Anterior cingulate cortex (tissue), 58 donors: ENCODE measurements at places on chromosomes 11 and 22.

GRCh38 chr11:786235-787083, 3.4 kb downstream of the CEND1 start:
- DNase-seq, result no peak

- DNase-seq, result no peak
Measured at GRCh38 chr11:60498853-60499252, 6.3 kb downstream of the MS4A12 start.

DNA sequence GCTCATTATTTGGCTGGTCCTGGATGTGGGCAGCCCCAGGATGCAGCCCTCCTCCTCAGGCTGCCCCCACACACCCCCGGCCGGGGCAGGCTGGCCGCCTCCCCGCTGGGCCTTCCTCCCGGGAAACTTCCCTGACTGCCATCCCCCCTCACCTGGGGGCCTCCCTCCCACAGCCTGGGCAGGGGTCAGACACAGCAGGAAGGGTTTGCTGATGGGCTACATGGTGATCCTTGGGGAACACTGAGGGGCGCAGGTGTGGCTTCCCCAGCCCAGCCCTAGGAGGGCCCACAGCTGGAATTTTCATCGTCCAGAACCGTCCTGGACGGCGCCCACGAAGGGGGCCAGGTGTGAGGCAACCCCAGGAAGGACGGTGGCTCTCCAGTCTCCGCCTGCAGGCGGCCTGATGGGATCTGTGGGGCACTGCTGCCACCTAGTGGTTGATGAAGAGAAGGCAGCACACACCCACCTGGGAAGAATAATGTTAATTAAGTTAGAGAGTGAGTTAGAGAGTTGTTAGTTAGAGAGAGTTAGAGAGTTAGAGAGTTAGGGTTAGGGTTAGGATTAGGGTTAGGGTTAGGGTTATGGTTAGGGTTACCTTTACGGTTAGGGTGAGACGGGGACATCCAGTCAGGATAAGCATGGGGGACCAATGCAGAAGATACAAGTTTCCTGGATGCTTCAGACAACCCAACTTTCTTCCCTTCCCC, 75.9 kb upstream of the PRR5 start:
- DNase-seq, result peak; percentile 26

- DNase-seq, result no peak
Measured at GRCh38 chr22:32544953-32545558, 70.4 kb downstream of the FBXO7 start.

DNA sequence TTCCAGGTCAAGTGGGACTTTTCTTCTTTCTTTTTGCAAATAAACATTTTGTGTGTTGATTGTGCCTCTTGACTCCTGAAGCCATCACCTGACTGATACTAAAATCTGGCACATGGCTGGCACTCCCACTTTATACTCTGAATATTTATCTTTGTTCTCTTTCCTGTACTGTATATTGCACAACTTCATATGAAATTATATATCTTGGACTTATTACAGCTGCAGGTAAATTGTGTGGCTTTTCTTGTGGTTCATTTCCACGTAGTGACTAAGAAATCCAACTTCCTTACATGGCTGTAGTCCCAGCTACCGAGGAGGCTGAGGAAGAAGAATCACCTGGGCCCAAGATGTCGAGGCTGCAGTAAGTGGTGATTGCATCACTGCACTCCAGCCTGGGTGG, 23.7 kb upstream of the OR5B12 start:
- no peak for DNase-seq

GRCh38 chr22:37498289-37498909, 12.2 kb upstream of the MFNG start:
- DNase-seq, result no peak

DNA sequence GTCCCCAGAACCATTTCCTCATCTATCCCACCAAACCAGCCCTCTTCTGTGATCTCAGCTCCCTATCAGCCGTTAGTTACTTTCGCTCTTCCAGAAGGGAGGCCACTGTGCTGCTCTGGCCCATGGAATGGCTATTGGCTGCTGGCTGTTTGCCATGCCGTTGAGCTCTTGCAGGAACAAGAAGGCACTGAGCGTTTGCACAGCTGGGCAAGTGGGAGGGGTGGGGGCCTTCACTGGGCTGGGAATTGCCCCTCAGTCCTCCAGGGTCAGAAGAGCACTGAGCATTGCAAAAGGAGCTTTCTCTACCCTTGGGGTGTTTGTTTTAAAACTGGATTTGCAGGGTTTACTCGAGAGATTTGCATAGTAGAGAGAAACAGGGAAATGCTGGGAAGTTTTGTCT, 129.0 kb upstream of the PARVA start:
- DNase-seq, result peak; percentile 14

GRCh38 chr11:6232899-6233298, 1.5 kb downstream of the FHIP1B start:
- no peak for DNase-seq

GRCh38 chr11:119901657-119902577, 172.9 kb upstream of the NECTIN1 start:
- DNase-seq, result no peak

DNA sequence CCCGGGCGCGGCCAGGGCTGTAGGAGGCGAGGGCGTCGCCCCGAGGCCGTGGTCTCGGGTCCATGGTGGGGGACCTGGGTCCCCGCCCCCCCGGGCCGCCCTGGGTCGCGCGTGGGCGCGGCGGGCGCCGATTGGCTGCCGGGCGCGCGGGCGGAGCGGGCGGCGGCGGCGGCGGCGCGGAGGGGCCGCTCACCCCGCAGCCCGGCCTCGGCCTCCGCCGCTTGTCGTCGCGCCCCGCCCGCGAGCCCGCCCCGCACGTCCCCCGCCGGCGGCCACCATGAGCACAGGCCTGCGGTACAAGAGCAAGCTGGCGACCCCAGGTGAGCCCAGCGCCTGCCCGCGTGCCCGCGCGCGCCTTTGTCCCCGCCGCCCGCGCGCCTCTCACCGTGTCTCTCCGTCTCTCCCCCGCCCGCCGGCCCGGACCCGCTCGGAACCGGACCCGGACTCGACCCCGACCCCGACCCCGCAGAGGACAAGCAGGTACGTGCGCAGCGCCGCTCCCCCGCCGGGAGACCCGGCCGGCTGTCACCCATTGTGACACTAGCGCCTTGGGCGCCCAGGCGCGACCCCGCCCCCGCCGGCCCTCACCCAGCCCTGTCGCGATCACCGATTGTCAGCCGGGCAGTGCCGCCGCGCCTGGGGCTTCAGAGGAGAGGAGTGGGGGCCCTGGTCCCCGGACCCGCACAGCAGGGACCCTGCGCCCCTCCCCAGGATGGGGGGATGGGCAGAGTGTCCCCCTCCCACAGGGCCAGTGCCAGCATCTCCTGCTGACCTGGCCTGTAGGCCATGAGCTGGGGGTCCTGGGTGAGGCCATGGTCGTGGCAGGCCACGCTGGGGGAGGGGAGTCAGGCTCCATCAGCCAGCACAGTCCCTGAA, at the start of gene SEPTIN5:
Gene SEPTIN5, plus strand, starts transcription at position 192 of the 876 bp plus-strand sequence. Its CDS starts 86 bp downstream, at position 278.
- DNase-seq, result no peak

- DNase-seq, result no peak
Measured at GRCh38 chr11:76690736-76691135, 20.2 kb upstream of the LRRC32 start.
